Kidney capillary endothelial cell (primary cell): ENCODE measurements at places on chromosomes 4 and X.

- DNase-seq: no peak
Observed at GRCh38 chr4:111362941-111363361, 740.1 kb upstream of the PITX2 start.

DNA sequence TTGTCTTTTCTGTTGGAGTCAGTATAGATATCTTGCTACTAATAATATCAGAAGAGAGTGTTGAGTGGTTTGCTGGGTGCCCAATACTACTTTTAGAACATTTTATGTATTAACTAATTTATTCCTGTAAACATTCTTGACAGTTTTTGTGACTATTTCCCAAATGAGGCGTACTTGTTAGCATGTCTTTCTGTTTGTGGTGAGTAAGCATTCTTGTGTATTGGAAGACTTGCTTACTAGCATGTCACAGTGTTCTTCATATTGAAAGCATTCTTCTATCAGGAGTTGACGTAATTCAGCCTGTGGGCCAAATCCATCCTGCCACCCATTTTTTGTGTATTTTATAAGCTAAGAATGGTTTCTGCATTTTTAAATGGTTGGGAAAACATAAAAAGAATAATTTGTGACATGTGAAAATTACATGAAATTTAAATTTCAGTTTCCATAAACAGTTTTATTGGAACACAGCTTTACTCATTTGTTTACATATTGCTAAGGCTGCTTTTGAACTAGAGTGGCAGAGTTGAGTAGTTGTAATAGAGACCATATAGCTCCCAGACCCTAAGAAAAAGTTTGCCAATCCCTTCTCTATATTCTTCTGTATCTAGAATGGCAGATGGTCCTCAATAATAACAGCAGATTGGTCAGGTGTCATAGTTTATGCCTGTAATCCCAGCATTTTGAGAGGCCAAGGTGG is 20.4 kb downstream of the REPS2 start:
- DNase-seq: no peak

GRCh38 chr4:113053883-113054282 is 4.4 kb downstream of the ANK2 start:
- DNase-seq: no peak

DNA sequence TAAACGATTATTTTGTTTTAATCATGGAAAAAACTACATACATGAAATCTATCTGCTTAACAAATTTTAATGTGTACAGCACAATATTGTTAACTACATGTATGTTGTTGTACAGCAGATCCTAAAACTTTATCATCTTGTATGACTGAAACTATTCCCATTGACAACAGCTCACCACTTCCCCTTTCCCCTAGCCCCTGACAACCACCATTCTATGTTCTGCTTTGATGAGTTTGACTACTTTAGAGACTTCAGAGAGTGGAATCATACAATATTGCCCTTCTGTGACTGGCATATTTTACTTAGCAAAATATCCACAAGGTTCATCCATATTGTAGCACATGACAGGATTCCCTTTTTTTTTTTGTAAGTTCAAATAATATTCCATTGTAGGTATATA is 185.9 kb downstream of the CFAP299 start:
- DNase-seq: no peak

DNA sequence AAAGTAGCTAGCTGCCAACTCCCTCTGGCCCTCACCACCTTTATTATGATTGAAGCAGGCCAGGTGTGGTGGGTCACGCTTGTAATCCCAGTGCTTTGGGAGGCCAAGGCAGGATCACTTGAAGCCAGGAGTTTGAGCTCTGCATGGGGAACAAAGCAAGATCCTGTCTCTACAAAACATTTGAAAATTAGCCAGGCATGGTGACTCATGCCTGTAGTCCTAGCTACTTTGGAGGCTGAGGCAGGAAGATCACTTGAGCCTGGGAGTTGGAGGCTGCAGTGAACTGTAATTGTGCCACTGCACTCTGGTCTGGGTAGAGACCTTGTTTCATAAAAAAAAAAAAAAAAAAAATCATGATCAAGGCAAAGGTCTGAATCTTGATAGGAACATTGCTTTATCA is 467.0 kb upstream of the DIPK2B start:
- DNase-seq: no peak

DNA sequence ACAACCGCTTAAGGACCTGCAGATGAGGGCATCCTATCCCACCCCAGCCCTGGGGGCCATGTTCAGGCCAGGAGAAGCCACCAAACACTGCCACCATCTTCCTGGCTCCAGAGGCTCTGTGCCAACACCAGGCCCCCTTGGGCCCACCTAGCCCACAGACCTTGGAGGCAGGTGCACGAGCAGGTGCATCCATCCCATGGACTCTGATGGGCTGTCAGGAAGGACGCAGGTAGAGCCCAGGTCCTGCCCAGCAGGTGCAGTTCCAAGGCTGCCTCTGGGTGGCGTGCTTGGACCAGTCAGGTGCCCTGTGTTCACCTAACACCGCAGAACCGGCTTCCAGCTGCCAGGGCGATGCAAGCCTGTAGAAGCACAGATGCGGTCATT is 22.8 kb upstream of the PDE6B start:
- DNase-seq: no peak

DNA sequence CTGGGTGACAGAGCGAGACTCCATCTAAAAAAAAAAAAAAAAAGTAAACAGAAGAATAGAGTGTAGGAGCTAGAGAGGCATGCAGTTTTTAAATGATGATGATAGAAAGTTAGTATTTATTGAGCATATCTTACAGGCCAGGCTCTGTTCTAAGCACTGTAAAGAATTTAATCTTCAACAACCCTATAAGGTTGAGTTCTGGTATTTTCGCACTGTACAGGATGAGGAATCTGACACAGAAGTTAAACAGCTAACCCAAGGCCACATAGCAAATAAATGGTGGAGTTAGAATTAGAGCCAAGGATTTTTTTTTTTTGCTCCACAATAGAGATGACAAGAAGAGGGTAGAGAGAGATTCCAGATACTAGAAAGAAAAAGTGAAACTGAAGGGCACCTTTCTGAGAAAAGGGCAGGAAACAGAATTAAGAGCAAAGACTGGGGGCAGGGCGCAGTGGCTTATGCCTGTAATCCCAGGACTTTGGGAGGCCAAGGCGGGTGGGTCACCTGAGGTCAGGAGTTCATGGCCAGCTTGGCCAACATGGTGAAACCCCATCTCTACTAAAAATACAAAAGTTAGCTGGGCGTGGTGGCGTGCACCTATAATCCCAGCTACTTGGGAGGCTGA is 56.1 kb downstream of the KLHL5 start:
- no peak for DNase-seq

GRCh38 chr4:154608361-154609252 is 3.8 kb downstream of the FGG start:
- no peak for DNase-seq

DNA sequence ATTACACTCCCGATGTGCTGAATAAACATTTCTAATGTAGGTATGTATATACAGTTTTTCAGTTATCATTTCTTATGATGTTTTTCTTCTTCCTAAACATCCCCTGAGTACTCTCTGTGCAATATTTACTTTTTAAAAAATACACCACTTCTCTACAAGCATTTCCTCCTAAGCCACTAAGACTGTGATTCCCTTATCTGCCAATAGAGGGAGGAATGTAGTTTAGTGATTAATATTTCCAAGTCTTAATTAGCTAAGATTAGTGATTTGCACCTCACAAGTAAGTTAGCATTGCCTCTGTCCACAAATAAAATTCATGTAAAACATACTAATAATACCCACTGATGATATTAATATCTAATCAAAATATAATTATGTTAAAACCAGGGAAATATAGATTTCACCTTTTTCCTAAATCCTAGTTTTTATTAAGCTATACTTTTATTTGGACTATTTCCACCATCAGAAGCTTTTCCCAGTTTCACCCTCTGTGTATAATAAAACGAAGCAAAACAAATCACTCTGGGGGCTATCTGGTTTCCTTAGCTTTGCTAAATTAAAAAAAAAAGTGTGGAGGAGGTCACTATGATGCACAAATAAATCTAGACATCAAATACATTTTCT is 909.1 kb downstream of the FAT4 start:
- peak; percentile 14 for DNase-seq

- DNase-seq: no peak
Observed at GRCh38 chr4:148192526-148192925, 249.7 kb downstream of the NR3C2 start.

GRCh38 chrX:124910611-124911010 is 409.1 kb upstream of the TEX13C start:
- DNase-seq: no peak

- peak; percentile 34 for DNase-seq
Observed at GRCh38 chr4:168451331-168451730, 29.0 kb downstream of the DDX60L start.

DNA sequence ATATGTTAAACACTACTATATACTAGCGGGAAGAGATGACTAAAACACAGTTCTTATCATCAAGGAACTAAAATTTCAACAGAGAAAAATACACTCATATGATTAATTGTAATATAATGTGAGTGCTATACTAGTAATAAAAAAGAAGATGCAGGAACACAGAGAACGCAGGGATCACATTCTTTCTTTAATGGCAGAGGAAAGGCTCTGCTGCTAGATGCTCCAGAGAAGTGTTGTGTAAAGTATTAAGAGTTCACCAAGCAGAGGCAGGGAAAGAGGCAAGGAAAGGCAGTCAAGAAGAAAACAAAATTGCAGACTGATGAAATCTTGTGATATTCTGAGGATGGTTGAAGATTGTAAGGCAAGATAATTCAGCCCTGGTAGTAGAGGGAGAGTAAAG is 394.7 kb downstream of the PDGFC start:
- DNase-seq: no peak

DNA sequence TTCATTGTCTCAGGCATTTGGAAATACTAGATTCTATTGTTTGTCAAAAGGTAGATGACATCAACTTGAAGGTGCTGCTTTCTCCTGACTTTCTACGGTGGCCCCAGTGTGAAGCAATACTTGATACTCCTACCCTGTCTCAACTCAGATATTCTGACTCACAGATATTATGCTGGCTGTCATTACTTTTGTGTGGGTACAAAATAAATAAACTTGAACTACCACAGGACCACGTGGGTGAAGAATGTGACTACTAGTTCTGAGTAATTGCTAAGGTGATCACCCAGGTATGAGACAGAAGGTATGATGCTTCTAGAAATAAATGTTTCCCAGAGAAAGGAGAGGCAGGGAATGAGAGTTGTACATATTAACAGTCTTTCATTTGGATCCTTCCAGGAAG is 275.3 kb upstream of the SPOCK3 start:
- no peak for DNase-seq

GRCh38 chr4:176964116-176964691 is 171.5 kb upstream of the VEGFC start:
- DNase-seq: no peak

- no peak for DNase-seq
Observed at GRCh38 chr4:101238706-101239105, 108.6 kb downstream of the PPP3CA start.

- DNase-seq: no peak
Observed at GRCh38 chr4:88841635-88842034, 144.0 kb upstream of the NAP1L5 start.

DNA sequence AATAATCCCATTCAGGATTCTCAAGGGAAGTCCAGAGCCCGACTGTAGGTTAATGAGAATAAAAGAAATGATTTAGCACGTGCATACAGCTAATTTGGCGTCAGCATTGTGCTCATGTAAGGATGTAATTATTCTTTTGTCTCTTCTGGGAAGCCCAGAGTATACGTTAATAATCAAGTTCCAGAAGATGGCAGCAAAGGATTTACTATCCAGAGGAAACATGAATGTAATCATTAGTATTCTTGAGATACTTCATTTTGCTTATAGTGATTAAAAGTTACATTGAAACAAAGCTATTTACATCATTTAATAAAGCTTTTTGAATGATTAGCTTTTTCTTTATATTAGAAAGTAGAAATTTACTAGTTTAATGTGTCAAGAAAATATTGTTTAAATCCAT is 27.1 kb upstream of the MAP9 start:
- DNase-seq: peak; percentile 8

DNA sequence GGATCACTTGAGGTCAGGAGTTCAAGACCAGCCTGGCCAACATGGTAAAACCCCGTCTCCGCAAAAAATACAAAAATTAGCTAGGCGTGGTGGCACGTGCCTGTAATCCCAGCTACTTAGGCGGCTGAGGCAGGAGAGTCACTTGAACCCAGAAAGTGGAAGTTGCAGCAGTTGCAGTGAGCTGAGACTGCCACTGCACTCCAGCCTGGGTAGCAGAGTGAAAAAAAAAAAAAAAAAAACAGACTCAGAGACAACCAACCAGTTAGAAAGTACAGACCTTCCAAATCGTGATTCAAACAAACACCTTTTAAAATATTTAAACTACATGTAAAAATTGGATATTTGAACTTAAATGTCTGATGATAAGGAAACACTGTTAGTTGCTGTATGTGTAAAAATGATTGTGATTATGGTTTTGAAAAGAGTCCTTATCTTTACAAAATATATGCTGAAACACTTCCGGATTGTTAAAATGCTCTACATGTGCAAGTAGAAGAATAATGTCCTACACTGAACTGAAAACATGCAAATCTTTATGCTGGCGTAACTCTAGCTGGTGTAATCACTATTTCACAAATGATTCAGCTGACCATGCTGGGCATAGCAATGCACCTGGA is 37.8 kb downstream of the SH3KBP1 start:
- DNase-seq: no peak

DNA sequence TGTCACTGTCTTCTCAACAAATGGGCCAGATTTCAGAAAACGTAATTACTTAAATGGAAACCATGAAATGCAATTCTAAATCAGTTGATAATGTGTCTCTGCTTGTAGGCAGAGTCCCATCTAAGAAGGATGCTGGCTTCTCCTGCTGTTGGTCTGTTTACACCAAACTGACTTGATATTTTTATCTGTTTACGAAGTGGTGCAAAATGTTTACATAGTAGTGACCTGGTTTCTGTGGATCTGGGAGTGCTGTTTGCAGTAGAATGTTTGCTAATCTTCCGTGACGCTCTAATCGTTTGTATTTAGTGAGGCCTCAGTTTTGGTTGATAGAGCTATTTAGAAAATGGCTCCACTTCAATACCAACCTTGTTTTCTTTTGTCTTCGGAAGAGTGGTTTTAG is 213.5 kb downstream of the VEGFC start:
- no peak for DNase-seq

DNA sequence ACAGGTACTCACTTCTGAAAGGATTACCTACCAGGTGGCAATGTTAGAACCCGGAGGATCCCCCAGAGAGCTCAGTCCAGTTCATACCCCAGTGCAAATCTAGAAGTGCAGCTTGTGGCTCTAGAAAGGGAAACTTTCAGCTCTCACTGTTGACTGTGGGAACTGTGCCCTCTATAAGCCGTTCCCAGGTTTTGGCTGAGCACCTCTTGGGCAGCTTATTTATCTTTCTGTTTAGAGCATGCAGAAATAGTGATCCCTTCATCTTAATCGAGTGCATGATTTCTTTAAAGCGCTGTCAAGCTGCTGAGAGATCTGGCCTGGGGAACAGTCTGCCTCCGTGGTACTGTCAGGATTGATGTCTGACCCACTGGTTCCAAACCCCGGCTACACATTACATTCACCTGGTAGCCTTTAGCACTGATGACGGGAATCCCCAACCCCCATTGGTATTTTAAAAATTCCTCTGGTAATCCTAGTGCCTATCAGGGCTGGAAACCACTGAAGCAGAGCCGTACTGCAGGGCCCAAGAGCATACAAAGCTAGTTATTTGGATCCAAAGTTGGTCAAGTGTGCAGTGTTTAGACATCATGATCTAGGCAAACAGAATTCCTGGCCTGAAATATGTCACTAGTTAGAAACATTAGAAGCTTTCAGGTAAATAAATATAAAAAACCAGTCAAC is 103.2 kb downstream of the KLHL8 start:
- DNase-seq: no peak

GRCh38 chr4:48261281-48261680 is 8.4 kb downstream of the TEC start:
- no peak for DNase-seq

- DNase-seq: no peak
Observed at GRCh38 chr4:158875455-158875854, 106.6 kb downstream of the FNIP2 start.

- DNase-seq: no peak
Observed at GRCh38 chr4:166123546-166123945, 250.5 kb downstream of the TLL1 start.
